Erythroblast (primary cell): ENCODE measurements at places on chromosomes 1 and 21.
A peak's percentile ranks its signal among the peaks of the same experiment; 100 is the strongest.

- no peak for DNase-seq
Measured at GRCh38 chr1:14738235-14738634, 139.8 kb downstream of the KAZN start.

DNA sequence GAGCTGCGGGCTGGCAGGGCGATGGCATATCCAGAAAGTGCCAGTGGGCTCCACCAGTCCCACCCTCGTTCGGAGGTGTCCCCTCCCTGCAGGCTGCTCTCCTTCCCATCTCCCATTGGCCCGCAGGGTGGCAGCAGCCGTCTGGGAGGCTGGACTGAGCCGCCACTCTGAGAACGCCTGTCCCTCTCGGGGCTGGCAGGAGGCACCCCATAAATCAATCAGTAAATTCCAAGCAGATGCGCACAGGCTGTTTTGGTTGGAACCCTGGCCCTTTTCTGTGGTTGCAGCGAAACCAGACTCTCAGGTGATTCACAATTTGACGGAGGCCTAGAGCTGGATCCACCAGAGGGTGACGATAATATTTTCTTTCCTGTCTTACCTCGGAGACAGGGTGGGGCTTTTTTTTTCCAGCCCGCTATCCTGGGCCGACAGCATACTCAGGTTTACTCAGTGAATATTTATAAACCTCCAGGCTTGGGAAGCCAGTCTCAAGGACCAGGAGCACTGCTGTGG lies 99.7 kb downstream of the GLIS1 start:
- DNase-seq, result no peak

GRCh38 chr1:40783001-40783905 lies at the start of gene KCNQ4:
Gene KCNQ4 (plus strand): TSS chr1:40783787. CDS start chr1:40784094, 307 bp downstream.
- peak; percentile 73 for DNase-seq

- peak; percentile 30 for DNase-seq
Measured at GRCh38 chr1:246113555-246114095, 393.5 kb downstream of the SMYD3 start.

- DNase-seq, result no peak
Measured at GRCh38 chr1:206495493-206496046, 11.8 kb upstream of the RASSF5 start.

- DNase-seq, result no peak
Measured at GRCh38 chr1:71464016-71464415, 383.2 kb upstream of the ZRANB2 start.

DNA sequence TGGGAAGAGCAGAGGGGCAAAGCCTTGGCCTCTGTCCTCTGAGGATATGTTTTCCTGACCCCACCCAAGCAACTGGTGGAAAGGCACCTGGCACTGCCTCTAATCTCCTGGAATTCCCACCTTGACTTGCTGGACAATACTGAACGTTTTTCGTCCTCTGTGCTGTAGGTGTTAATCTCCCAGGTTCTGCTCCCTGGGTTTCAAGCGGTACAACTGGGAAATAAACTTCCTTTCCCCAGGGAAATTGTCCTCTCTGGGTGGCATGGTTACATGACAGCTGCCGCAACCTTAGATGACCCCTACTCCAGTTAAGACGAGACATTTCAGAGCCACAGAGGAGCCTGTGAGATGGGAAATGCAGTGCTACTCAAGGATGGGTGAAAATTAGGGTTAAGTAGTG lies 57.3 kb upstream of the BCAR3 start:
- DNase-seq, result no peak

- DNase-seq, result no peak
Measured at GRCh38 chr1:29425631-29426030, 189.3 kb downstream of the PTPRU start.

- no peak for DNase-seq
Measured at GRCh38 chr1:96259399-96259798, 462.2 kb upstream of the PTBP2 start.

GRCh38 chr1:228984107-228984506 lies 248.8 kb downstream of the RHOU start:
- no peak for DNase-seq

GRCh38 chr1:248805876-248806275 lies 19.8 kb downstream of the SH3BP5L start:
- DNase-seq, result peak; percentile 14

DNA sequence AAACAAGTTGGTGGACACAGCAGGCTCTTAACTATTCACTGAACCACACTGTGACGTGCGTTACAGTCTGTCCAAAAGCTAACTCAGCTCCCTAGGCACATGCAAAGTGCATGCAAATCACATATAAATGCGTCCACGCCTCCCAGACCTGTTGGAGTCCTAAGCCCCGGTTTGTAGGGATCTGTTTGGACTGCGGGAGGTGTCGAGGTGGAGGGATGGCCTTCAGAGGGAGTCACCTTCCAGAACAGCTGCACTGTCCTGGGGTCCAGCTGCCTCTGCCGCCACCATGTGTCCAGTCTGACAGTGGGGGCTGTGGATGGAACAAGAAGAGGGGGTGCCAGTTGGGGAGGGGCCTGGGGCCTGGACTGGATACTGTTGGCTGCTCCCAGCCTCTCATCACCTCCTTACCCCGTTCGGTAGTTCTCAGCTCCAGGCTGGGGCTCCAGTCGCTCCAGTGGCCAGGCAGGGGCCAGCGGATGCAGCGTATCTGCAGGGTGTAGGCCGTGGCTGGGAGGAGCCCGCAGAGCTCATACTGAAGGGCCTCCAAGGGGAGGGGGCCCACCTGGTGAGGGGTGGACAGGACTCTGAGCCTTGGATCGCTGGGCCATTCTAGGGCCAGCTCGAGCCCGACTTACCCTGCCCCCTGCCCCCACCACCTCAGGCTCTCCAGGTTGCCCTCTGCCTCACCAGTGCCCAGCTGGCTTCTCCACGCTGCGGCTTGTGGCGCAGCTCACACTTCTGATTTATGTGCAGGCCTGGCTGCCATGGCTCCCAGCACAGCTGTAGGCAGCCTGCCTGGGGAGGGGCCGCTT lies 7.9 kb upstream of the MRPS15 start:
- no peak for DNase-seq

DNA sequence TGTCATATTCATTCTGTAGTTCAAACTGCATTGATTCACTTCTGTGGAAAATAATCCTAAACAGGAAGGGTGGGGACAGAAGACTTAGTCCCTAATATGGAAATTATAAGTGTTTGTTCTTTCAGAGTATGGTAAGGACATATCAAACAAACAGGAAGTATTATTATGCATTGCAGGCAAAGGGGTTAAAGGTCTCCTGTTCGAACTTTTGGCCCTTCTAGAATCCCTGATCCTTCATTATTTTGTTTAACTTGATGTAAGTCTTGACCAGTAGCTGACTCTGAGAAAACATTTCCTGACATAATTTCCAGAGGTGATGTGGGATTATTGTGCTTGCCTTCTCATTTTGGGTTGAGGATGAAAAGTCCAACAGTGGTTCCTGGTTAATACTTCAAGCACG lies 215.4 kb upstream of the ADGRL2 start:
- DNase-seq, result no peak

DNA sequence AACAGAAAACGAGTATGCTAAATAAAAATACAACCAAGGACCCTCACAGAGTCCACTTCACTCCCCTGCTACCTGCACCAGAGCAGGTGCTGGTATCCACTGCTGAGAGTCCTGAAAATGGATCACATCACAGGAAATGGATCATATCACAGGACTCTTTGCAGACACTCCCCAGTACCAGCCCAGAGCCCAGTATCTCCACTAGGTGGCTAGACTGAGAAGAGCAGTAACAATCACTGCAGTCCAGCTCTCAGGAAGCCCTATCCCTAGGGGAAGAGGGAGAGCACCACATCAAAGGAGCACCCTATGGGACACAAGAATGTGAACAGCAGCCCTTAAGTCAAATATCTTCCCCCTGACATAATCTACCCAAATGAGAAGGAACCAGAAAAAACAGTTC lies 28.0 kb downstream of the AGBL4 start:
- DNase-seq, result no peak

DNA sequence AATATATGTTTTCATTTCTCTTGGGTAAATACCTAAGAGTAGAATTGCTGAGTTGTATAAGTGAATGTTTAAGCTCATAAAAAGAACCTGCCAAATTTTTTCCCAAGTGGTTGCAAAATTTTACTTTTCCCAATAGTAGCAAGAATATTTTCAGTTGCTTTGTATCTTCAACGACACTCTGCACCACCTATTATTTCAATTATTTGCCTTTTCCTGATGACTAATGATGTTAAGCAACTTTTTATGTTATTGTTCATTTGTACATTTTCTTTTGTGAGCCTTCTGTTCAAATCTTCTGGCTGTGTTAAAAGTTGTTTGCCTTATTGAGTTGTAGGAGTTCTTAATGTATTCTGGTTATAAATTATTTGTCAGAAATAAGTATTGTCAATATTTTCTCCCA lies 299.1 kb upstream of the NRIP1 start:
- DNase-seq, result no peak

GRCh38 chr1:19325368-19325957 lies 13.3 kb downstream of the SLC66A1 start:
- peak; percentile 72 for DNase-seq

- DNase-seq, result peak; percentile 70
Measured at GRCh38 chr1:22454476-22455056, 2.9 kb downstream of the ZBTB40 start.
